ENCODE measurements at places on chromosomes 16 and 17.

DNA sequence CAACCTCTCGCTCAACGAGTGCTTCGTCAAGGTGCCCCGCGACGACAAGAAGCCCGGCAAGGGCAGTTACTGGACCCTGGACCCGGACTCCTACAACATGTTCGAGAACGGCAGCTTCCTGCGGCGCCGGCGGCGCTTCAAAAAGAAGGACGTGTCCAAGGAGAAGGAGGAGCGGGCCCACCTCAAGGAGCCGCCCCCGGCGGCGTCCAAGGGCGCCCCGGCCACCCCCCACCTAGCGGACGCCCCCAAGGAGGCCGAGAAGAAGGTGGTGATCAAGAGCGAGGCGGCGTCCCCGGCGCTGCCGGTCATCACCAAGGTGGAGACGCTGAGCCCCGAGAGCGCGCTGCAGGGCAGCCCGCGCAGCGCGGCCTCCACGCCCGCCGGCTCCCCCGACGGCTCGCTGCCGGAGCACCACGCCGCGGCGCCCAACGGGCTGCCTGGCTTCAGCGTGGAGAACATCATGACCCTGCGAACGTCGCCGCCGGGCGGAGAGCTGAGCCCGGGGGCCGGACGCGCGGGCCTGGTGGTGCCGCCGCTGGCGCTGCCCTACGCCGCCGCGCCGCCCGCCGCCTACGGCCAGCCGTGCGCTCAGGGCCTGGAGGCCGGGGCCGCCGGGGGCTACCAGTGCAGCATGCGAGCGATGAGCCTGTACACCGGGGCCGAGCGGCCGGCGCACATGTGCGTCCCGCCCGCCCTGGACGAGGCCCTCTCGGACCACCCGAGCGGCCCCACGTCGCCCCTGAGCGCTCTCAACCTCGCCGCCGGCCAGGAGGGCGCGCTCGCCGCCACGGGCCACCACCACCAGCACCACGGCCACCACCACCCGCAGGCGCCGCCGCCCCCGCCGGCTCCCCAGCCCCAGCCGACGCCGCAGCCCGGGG is 1.3 kb downstream of the FOXC2 start:
- no peak for DNase-seq

DNA sequence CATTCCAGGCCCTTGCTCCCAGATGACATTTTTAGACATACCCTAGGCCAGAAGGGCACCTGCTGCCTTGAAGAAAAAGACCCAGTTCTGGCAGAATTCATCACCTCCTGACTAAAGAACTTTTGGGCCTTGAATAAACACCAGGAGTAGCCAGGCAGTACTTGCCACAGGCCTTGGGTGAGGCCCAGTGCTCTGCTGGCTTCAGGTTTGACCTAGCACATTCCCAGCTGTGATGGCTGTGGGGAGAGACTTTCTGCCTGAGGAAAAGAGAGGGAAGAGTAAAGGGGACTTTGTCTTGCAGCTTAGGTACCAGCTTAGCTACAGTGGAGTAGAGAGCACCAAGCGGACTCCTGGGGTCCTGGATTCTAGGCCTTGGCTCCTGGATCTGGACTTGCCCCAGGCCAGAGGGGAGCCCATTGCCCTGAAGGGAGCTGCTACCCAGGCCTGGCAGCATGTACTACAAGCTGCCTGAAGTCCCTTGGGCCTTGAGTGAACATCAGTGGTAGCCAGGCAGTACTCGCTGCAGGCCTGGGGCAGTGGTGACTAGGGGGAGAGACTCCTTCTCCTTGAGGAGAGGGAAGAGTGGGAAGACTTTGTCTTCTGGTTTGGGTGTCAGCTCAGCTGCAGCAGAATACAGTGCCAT is 44.3 kb downstream of the ABCA8 start:
- no peak for DNase-seq

GRCh38 chr17:77499699-77500435 is 359.1 kb downstream of the SEC14L1 start:
- DNase-seq = no peak

GRCh38 chr17:38352245-38353085 is 821 bp downstream of the SOCS7 start:
- no peak for DNase-seq

GRCh38 chr17:4969047-4969550 is 1.5 kb upstream of the SPAG7 start:
- no peak for DNase-seq

DNA sequence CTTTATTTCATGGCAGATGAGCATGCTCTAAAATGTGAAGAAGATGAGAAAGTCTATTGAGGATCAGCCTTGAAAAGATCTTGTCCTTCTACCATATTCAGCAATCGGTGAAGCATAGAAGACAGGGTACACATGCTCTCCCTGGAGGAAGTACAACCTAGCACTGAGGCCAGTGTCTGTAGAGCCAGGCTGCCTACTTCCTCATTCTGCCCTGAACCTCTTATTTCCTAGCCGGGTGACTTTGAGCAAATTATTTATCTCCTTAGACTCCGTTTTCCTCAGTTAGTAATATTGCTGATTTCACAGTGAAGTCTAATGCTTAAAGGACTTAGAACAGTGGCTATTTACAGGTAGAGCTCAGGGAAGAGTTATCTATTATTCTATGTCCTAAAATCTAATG is 58.4 kb downstream of the TMEM100 start:
- no peak for DNase-seq

DNA sequence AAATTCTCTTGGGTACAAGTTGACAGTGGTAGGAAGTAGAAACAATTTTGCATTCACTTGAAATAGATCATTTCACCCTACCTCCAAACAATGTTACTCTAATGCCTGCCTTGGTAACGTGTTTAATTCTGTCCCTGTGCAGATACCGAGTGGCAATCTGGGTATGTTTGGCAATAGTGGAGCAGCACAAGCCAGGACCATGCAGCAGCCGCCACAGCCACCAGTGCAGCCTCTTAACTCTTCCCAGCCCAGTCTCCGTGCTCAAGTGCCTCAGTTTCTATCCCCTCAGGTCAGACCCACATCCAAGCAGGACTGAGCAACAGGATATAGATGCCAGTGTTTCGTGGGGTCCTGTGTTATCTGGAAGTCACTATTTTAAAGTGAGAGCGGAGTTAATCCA is 49.3 kb downstream of the TMC6 start:
- DNase-seq = no peak

- no peak for DNase-seq
These were observed 93.9 kb downstream of the STH start for GRCh38 chr17:46092991-46093390.

- no peak for DNase-seq
These were observed 21.5 kb downstream of the NLRP1 start for GRCh38 chr17:5562661-5563360.

DNA sequence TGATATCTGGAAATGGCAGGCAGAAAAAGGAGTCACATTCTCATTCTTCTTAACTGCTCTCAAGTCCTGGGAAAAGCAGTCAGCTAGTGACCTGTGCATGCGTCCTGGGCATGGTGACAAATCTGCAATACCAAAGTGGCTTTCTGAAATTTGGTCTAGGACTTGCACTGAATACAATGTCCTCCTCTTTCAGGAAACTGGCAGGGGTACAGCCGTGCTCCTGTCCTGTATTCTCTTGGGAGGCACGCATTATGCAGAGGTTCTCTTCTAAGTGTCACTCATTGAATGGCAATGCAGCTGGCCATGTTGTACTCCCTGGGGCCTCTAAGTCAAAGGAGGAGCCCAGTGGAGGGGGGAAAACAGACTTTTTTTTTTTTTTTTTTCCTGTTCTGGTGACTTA is 10.6 kb downstream of the PHF12 start:
- DNase-seq = no peak

DNA sequence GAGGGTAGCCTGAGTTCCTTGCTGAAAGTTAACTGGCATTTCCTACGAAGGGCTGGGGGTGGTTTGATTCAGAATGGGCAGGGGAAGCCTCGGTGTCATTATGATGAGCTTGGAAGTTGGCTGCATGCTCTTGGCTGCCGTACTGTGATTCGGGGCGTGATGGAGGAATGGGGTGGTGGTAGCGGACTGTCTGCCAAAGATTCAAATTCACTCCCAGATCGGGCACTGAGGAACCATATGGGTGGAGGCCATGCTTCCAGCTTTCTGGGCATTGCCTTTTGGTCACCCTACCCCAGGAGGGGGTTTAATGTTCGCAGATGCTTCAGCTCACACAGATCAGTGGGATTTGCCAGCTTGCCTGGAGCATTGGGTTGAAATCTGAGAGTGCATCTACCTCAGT is 492.8 kb upstream of the EEF2KMT start:
- DNase-seq = no peak

All from glomerular endothelial cell (primary cell).